CD4-positive, alpha-beta T cell treated with Interleukin-6 for 4 hours (primary cell): ENCODE measurements at places on chromosomes 13 and 19.

DNA sequence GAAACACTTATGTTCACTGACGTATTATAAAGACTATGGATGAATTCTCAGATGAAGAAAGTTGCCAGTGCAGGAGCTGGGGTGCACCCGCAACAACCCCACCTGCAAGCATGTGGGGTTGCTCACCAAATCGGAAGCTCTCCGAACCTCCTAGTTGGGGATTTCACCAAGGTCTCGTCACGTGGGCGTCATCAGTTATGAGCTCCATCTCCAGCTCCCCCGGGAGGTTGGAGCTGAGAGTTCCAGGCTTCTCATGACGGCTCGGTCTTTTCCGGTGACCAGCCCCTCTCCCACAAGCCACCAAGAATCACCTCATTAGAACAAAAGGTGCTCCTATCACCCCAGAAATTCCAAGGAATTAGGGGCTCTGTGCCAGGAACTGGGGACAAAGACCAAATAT, 46.1 kb upstream of the TUBGCP3 start:
- DNase-seq, result no peak

DNA sequence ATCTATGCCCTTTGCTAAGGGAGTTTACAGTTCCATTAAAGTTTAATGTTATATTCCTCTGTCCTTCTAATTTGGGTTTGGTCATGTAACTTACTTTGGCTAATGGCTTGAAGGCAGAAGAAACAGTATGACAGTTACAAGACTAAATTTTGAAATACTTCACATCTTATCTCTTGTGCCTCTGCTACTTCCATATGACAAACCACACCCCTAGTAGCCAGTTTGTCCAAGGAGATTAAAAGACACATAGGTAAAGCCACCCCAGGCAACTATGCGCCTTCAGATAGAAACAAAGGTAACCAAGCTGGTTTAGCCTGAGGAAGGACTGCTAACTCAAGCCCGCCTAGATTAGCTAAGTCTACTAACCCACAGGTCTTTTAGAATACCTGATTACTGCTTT, 273.4 kb upstream of the MIR17HG start:
- no peak for DNase-seq

- DNase-seq, result no peak
Observed at GRCh38 chr19:29770648-29771047, 41.1 kb upstream of the CCNE1 start.

DNA sequence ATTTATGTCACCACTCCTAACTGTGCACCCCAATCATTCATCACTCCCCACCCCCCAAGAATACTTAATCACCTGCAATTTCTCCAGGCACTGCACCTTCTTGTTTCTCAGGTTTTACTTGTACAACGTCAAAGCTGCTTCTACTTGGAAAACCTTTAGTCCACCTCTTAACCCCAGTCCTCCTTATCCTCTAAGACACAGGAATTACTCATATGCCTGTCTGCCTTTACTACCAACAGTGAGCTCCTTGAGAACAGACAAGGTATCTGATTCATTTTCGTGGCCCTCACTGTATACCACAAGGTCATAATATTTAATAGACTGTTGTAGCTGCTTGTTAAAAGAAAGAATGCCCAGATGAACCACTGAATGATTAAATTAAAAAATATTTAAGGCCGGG, 21.0 kb upstream of the NDFIP2 start:
- DNase-seq, result no peak

DNA sequence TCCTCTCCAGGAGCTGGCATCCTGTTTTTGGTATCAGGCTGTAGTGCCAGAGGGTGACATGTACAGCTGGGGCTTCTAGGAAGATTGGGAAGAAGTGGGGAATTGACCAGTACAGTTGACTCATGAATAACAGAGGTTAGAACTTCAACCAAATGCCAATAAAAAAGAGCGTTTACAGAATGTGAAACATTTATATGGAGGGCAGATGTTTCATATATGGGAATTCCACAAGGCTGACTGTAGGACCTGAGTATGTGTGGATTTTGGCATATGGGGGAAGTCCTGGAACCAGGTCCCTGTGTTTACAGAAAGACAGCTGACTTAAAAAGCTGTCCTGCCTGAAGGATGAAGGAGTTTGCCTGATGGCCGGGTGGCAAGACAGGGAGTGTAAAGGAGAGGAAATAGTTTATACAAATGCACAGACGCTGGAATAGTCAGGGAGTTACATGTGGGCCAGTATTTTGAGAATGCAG, 5.2 kb downstream of the CHAMP1 start:
- DNase-seq, result no peak

DNA sequence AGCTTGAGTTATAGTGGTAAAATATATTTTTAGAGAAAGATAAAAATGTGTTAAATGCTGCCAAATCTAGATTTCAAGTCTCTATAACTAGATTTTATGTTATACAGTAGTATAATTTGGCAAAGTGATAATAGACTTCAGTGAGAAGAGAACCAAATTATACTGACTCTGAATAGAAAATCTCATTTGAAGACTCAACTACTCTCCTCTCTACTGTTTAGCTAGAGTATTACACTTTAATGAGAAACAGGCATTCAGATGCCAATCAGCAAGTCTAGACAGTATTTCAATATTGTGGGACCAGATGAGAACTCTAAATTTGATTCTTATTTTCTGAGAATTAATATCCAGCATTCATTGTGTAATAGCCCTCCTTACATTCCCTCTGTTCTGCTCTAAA, 311.2 kb downstream of the SLITRK5 start:
- DNase-seq, result no peak

DNA sequence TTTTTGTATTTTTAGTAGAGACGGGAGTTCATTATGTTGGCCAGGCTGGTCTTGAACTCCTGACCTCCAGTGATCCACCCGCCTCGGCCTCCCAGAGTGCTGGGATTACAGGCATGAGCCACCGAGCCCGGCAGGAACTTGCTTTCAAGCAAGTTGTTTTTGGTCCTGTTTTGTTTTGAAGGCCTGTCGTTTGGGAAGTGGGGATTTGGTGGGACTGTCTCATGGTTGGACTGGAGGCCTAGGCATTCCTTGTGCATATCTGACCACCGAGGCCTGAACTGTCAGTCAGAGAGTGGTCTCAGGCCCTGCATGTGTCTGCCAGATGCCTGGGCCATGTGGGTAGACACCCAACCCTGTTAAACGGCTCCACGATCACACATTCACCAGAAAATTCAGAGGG, 26.3 kb downstream of the UBXN6 start:
- no peak for DNase-seq

- peak; percentile 73 for DNase-seq
Observed at GRCh38 chr19:3365836-3366752, at the start of gene NFIC. NFIC (plus strand) TSS chr19:3366583; CDS start chr19:3366637, 54 bp downstream.

- peak; percentile 59 for DNase-seq
Observed at GRCh38 chr19:30784850-30785457, 412.8 kb downstream of the ZNF536 start.

GRCh38 chr13:75263741-75264407, 218.1 kb downstream of the TBC1D4 start:
- DNase-seq, result no peak

DNA sequence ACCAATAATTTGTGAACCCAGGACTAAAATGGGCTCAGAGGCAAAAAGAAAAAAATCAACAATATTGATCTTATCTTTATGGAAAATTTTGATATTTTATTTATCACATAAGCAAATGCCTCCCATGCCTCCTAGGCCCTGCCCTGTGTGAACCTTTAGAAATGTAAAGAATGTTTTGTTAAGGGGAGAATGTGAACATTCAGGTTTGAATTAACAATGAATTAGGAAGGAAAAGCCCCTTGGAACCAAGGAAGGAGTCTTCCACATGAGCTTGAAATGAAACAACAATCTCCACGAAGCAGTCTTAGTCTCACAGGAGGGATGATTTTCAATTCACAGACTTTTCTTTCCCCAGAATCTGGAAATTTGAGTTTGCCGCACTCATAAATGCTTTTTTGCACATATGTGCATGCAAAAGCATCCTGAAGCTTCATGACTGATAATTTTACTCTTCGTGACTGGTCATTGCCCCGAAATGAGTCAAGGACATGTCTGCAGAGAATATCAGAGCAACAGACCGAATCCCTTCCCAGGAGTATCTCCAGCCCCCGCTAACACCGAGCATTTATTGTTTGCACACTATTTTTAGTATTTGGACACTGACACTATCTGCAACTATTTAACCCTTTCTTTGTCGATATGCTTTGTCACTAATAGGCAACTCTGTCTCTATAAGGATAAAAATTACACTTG, 135.2 kb downstream of the DCT start:
- DNase-seq, result no peak

- DNase-seq, result peak; percentile 61
Observed at GRCh38 chr19:45164577-45165335, 4.0 kb upstream of the NKPD1 start.

- DNase-seq, result no peak
Observed at GRCh38 chr19:39670998-39671397, 15.3 kb downstream of the LGALS16 start.

DNA sequence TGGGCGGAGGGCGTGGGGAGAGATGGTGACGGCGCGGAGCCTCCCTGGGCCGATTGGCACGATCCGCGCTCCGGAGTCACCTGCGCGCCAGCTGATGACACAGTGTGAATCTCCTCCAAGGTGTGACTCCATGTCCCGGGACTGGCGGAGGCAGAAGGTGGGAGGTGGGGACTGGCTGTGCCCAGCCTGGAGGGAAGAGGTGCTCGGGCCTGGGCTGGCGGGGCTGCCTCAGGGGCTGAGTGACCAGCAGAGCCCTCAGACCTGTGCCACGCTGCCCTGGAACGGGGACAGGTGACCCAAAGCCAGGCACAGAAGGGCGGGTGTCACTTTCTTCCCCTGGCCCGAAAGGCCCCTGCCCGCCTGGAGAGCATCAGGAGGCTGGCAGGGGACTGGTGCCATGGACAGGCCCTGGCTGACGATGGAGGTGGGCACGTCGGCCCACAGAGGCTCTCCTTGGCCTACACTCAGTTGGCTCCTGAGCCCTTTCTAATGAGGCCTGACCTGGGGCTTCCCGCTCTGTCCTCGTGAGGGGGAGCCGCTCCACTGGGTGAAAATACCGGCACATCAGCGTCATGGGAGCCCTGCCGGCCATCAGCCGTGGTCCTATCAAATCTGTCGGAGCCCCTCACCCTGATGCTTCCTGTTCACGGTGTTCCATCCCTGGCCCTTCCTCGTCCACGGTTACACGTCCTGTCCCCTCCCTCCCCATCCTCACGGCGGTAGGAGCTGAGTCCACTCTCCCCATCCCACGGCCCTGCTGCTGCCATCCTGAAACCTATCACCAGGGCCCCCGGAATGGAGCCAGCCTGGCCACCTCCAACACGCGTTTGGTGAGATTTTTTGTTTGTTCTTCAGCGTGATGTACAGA, 75.6 kb downstream of the SPACA7 start:
- DNase-seq, result no peak

DNA sequence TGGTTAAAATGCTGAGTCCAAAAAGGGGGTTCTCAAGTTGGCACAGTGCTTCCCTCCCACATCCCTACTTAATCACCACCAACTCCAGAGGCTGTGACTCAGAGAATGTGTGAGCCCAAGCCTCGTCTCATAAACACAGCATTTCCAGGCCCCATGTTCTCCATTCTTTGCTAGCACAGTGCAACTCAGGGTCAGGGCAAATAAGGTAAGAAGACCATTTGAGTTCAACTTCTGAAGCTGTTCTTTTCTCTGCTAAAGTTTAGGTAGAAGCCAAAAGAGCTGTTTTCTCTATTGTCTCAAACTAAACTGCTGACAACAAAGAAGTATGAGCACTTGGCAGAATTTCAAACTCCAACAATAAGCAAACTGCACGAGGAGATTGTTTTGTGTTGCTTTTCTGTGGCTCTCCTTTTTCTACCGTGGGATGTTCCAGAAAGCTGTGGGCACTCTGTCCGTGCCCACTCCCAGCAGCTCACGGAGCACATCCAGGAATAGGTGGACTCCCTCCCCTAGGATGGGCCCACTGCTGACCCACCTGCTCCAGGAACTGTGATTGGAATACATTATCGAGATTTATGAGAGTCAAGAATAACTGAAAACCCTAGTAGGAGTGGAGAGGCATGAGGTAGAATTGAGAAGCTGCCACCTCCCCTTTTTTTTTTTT, 494.3 kb downstream of the COG6 start:
- no peak for DNase-seq

DNA sequence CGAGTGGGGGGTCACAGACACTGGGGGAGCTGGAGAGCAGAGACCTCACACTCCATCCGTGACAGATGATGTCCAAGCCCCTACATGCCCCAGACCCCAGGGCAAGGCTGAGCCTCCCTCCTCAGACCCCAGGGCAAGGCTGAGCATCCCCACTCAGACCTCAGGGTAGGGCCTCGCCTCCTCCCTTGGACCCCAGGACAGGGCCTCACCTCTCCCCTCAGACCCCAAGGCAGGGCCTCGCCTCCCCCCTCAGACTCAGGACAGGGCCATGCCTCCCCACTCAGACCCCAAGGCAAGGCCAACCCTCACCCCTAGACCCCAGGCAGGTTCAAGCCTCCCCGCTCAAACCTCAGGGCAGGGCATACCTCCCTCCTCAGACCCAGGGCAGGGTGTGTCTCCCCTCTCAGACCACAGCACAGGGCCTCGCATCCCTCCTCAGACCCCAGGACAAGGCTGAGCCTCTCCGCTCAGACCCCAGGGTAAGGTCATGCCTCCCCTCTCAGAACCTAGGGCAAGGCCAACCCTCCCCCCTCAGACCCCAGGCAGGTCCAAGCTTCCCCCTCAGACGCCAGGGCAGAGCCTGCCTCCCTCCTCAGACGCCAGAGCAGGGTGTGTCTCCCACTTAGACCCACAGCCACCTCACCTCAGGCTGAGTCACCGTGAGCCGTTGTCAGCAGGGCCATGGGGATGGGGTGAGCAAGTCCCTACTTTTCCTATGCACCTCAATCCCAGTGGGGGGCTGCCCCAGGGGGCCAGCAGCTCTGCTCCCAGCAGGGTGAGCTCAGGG, 1.7 kb upstream of the S1PR4 start:
- DNase-seq, result peak; percentile 86

GRCh38 chr19:4578552-4579248, 19.2 kb upstream of the SEMA6B start:
- DNase-seq, result no peak

DNA sequence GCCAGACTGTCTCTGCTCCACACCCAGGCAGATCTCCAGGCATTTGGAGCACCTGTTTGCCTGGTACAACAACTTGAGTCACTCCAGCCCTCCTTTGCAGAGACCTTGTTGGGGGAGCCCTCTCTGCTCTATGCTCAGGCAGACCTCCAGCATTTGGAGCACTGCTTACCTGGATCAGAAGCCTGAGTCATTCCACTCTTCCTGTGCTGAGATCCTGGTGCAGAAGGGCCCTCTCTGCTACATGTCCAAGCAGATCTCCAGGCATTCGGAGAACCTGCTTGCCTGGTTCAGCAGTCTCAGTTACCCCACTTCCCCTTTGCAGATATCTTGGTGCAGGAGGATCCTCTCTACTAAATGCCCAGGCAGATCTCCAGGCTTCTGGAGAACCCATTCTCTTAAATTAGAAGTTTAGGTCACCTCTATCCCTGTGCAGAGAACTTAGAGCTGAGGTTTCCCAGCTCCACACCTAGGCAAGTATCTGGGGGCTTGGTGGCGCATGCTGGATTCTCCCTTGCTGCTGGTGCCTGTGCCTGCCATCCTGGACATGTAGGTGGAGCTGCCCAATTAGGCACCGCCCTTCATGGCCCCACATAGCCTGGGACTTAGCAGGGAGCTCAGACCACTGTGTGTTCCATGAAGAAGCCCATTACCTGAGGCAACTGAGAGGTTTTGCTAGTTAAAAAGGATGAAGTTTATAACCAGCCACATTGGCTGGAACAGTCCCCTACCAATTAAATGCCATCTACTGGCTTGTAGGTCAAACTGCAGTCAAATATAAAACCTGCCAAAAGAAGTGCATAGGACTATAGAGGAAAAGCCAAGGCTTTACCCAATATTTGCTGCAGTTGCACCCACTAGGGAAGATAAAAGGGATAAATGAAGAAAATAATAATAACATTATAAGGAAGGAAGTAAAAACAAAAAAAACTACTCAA, 97.6 kb upstream of the SLITRK6 start:
- DNase-seq, result no peak
